Brain (organoid and tissue), 16 donors: ENCODE measurements at places on chromosomes 13 and 19. TPM values are rescaled to one million over a fixed set of nuclear protein-coding genes. Genes with fewer than 3 reads are reported as not detected.

Gene MEDAG
- polyA plus RNA-seq: 0.98 TPM

Gene SPATA13
- 7.7 TPM for polyA plus RNA-seq

Gene TTC9B
- 25.0 TPM for polyA plus RNA-seq

Gene RDH8
- not detected for polyA plus RNA-seq

Gene LHB
- polyA plus RNA-seq: not detected

Gene KLK4
- not detected for polyA plus RNA-seq

Gene KIR2DL3
- not detected for polyA plus RNA-seq

Gene AP1M2
- polyA plus RNA-seq: 60.8 TPM

Gene NFIC
- 79.3 TPM for polyA plus RNA-seq

Gene HSH2D
- 0.17 TPM for polyA plus RNA-seq

Gene ZNF730
- polyA plus RNA-seq: 1.2 TPM

Gene WTIP
- polyA plus RNA-seq: 1.8 TPM

Gene S1PR5
- polyA plus RNA-seq: 19.0 TPM

Gene C19orf67
- polyA plus RNA-seq: not detected

Gene ANKRD24
- polyA plus RNA-seq: 6.2 TPM

Gene FAM124A
- 11.3 TPM for polyA plus RNA-seq

Gene PINLYP
- 22.6 TPM for polyA plus RNA-seq

Gene PRRG2
- 0.95 TPM for polyA plus RNA-seq

Gene IL17D
- 17.0 TPM for polyA plus RNA-seq

Gene LILRB1
- polyA plus RNA-seq: 0.48 TPM

Gene NKPD1
- 0.42 TPM for polyA plus RNA-seq

Gene GIPR
- polyA plus RNA-seq: 0.19 TPM

Gene SYCN
- not detected for polyA plus RNA-seq

Gene SCN1B
- polyA plus RNA-seq: 67.9 TPM

Gene LHFPL6
- 26.4 TPM for polyA plus RNA-seq

Gene LRRC25
- polyA plus RNA-seq: 0.83 TPM

Gene MIA
- polyA plus RNA-seq: not detected

Gene CYP2A7
- polyA plus RNA-seq: not detected

Gene ZNF433
- 0.75 TPM for polyA plus RNA-seq

Gene TYROBP
- polyA plus RNA-seq: 45.3 TPM

Gene PIH1D1
- polyA plus RNA-seq: 93.6 TPM

Gene KISS1R
- 0.73 TPM for polyA plus RNA-seq

Gene CEACAM8
- polyA plus RNA-seq: not detected

Gene EDNRB
- 9.6 TPM for polyA plus RNA-seq

Gene OR7A5
- polyA plus RNA-seq: 1.8 TPM

Gene PRODH2
- not detected for polyA plus RNA-seq

Gene ZNF835
- polyA plus RNA-seq: 1.4 TPM

Gene SMIM17
- polyA plus RNA-seq: 0.85 TPM

Gene KLK12
- 0.51 TPM for polyA plus RNA-seq

Gene ZNF543
- 2.0 TPM for polyA plus RNA-seq

Gene LSR
- polyA plus RNA-seq: 68.3 TPM

Gene TMEM238
- 2.9 TPM for polyA plus RNA-seq

Gene RPS28
- 2,519 TPM for polyA plus RNA-seq

Gene PTGIR
- 0.80 TPM for polyA plus RNA-seq

Gene SUGP2
- polyA plus RNA-seq: 59.2 TPM

Gene FCER2
- polyA plus RNA-seq: not detected

Gene POLR1G
- 4.9 TPM for polyA plus RNA-seq

Gene ONECUT3
- not detected for polyA plus RNA-seq

Gene CEACAM18
- not detected for polyA plus RNA-seq

Gene PRR20E
- not detected for polyA plus RNA-seq

Gene FOXO1
- polyA plus RNA-seq: 5.3 TPM

Gene MBD3L2
- not detected for polyA plus RNA-seq

Gene TBC1D17
- polyA plus RNA-seq: 77.4 TPM
